Activated CD4-positive, alpha-beta T cell treated with anti-CD3 and anti-CD28 coated beads for 48 hours (primary cell): ENCODE measurements at places on chromosomes 4 and X.

- no peak for DNase-seq
Measured at GRCh38 chr4:150600812-150601445, 19.0 kb downstream of the MAB21L2 start.

GRCh38 chr4:132063829-132064228 is 1085.3 kb upstream of the PCDH10 start:
- no peak for DNase-seq

DNA sequence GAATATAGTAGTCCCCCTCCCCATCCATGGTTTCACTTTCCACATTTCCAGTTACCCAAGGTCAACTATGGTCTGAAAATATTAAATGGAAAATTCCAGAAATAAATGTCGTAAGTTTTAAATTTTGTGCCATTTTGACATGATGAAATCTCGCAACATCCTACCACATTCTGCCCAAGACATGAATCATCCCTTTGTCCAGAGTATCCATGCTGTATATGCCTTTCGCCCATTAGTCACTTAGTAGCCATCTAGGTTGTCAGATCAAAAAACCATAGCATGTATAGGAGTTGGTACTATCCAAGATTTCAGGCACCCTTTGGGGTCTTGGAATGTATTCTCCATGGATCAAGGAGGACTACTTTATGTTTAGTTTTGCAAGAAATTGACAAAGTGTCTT is 8.3 kb downstream of the PRRG1 start:
- no peak for DNase-seq

GRCh38 chr4:37648084-37648817 is 37.9 kb downstream of the RELL1 start:
- DNase-seq, result no peak

DNA sequence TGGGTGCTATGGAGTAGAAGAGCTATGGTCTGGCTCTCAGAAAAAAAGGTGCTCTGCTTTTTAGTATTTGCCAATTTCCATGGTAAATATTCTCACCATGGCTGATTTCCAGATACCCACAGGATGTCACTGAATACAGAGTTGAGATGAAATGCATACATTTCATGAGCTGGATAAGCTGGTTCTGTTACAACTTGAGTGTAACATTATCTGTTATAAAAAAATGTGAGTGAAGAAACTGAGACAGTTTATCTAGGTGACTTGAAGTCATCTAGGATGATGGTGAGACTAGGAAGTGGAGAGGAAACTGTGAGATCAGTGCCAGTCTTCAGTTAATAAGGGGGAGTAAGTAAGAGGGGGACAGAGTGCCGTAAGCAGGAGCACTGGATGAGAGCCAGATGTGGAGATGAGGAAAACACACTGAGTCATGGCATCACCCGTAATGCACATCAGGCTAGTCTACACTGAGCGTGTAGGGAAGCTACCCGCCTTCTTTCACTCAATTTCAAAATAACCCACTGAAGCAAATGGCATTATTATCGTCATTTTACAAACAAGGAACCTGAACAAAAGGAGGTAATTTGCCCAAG is 5.0 kb downstream of the HPSE start:
- no peak for DNase-seq

DNA sequence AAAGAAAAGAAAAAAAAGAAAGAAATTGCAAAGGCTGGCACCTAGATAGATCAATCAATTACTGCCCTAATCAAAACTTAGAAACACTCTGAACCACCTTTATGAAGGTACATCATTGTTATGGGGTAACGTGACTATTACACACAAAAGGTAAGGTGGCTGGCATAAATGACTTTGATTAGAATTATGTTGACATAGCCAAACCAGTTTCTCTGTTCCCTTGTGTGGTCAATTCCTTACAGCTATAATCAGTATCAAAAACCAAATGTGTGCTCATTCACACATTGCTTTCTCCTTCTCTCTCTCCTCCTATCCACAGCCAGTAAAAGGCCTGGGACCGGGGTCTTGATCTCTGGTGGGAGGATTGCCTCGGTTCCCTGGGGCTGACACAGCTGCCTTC is 48.7 kb downstream of the RHOH start:
- DNase-seq, result no peak

- DNase-seq, result no peak
Measured at GRCh38 chrX:67563469-67564448, 19.9 kb downstream of the AR start.

DNA sequence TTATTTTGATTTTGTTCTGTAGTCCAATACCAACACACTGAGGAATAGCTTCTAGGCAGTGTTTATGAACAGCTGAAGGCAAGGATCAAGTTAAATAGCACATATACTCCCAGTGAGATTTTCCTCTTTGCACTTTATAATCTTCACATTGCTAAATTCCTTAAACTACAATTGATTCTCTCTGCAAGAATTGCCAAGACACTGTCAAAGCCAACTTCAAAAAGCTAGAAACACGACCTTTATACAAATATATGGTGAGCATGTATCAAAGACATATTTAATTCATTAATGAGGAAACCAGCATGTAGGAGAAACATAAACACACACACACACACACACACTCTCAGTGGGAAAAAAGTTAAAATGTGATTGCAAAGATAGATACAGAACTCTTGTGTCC is 86.4 kb upstream of the FAM9C start:
- no peak for DNase-seq

- no peak for DNase-seq
Measured at GRCh38 chr4:91427171-91427570, 876.6 kb upstream of the GRID2 start.

GRCh38 chr4:14247767-14248166 is 620.2 kb upstream of the BOD1L1 start:
- DNase-seq, result no peak

- no peak for DNase-seq
Measured at GRCh38 chr4:10120943-10121567, 4.5 kb upstream of the WDR1 start.

DNA sequence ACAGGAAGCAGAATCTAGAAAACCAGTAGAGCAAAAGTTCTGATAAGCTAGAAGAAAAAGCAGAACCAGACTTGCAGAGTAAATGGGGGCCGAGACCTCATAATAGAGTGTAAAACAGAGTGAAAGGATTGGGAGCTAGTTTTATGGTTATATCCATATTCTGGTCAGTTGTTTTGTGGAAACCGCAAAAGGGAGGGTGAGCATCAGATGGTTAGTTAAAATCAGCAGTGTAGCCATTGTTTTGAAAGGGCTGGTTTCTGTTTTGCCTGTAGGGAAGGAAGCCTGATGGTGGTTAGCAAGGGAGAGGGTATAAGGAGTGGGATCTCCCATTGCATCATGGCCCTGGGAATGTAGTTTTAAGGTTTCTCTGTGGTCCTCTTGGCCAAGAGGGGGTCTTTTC is 17.2 kb upstream of the CCNI start:
- DNase-seq, result no peak
